ENCODE measurements at places on chromosomes 2 and 18. TPM values are rescaled to one million over a fixed set of nuclear protein-coding genes. Genes with fewer than 3 reads are reported as not detected.

TXNDC2 gene
- total RNA-seq, result not detected

NIFK gene
- 70.9 TPM for total RNA-seq

DSC2 gene
- not detected for total RNA-seq

ZFP36L2 gene
- 14.1 TPM for total RNA-seq

CCDC178 gene
- total RNA-seq, result 2.0 TPM

MC4R gene
- not detected for total RNA-seq

DCDC2C gene
- not detected for total RNA-seq

AKAIN1 gene
- not detected for total RNA-seq

TNFAIP6 gene
- 56.5 TPM for total RNA-seq

ABCG8 gene
- not detected for total RNA-seq

REG1A gene
- not detected for total RNA-seq

B3GNT7 gene
- not detected for total RNA-seq

SMYD5 gene
- total RNA-seq, result 24.8 TPM

MC5R gene
- total RNA-seq, result not detected

LRRFIP1 gene
- 64.3 TPM for total RNA-seq

ST6GAL2 gene
- total RNA-seq, result 0.58 TPM

AMER3 gene
- total RNA-seq, result not detected

TEKT4 gene
- not detected for total RNA-seq

PLGLB1 gene
- total RNA-seq, result not detected

MLPH gene
- total RNA-seq, result 40.9 TPM

CCDC85A gene
- total RNA-seq, result 1.6 TPM

PSD4 gene
- total RNA-seq, result 4.6 TPM

NEU4 gene
- not detected for total RNA-seq

DYNAP gene
- not detected for total RNA-seq

MAP2 gene
- 26.2 TPM for total RNA-seq

MRO gene
- total RNA-seq, result not detected

Data from myometrial cell (primary cell).